KBM-7 (cell line): ENCODE measurements at places on chromosomes 13 and 19.

DNA sequence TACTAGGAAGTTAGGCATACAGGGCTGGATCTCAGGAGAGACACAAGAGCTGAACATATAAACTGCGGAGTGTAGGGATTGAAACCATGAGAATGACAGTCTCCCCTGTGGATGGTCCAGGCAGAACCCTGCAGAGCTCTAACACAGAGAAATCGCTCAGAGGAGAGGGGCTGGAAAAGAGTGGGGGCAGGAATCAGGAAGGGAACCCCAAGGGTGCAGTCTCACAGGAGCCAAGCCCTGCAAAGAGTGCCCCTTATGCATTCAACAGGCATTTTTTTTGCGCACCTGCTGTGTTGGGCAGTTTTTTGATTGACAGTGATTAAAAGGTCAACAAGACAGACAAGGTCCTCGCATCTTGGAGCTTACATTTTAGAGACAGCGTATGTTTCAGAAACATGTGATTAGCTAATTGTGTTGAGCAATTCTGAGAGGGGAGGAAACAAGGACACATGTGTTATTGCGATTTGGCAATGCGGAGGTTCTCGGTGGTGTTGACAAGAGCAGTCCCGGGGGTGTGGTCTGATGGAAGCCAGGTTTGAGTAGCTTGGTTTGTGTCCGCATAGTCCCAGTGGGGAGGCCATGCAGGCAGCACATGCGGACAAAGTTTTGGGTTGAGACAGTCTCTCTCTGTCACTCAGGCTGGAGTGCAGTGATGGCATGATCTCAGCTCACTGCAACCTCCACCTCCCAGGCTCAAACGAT, 182.6 kb upstream of the IRS2 start:
- no peak for DNase-seq

DNA sequence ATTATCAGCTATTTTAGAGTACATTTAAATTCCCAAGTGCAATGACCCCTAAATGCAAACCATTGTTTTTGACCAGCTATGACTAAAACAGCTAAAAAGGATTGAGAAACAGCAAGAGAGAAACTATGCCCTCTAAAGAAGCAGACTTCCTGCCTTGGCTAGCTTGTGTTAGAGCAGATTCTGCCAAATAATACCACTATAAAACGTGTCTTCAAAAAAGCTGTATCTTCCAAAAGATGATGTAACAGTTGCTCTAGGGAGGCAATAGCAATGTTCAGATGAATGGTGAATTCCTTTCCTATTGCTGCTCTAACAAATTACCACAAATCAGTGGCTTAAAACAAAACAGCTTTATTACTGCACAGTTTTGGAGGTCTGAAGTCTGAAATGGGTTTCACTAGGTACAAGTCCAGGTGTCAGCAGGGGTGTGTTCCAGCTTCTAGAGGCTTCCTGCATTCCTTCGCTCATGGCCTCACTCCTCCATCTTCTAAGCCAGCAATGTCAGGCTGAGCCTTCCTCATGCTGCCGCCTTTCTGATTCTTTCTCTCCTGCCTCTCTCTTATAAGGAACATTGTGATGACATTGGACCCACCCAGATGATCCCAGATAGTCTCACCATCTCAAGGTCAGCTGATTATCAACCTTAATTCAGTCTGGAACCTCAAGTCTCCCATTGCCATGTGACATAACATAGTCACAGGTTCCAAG, 84.5 kb downstream of the LRRC63 start:
- DNase-seq: no peak

- DNase-seq: no peak
These were observed 43.4 kb downstream of the EFNB2 start for GRCh38 chr13:106491928-106492587.

GRCh38 chr13:113432506-113433270, 20.6 kb downstream of the ADPRHL1 start:
- no peak for DNase-seq

GRCh38 chr19:48569814-48570213, 17.8 kb downstream of the SULT2B1 start:
- no peak for DNase-seq

GRCh38 chr19:50858886-50859285, 4.2 kb downstream of the KLK3 start:
- no peak for DNase-seq

DNA sequence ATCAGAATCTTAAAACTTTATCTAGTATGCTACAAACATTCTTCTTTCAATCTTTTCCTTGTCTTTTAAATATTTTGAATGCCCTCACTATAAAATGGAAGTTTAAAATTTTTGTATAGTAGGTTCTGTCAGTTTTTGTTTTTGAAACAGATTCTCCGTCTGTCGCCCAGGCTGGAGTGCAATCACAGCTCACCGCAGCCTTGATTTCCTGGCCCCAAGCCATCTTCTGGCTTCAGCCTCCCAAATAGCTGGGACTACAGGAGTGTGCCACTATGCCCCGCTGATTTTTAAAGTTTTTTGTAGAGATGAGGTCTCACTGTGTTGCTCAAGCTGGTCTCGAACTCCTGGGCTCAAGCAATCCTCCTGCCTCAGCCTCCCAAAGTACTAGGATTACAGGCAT, 20.7 kb downstream of the PHF11 start:
- no peak for DNase-seq

DNA sequence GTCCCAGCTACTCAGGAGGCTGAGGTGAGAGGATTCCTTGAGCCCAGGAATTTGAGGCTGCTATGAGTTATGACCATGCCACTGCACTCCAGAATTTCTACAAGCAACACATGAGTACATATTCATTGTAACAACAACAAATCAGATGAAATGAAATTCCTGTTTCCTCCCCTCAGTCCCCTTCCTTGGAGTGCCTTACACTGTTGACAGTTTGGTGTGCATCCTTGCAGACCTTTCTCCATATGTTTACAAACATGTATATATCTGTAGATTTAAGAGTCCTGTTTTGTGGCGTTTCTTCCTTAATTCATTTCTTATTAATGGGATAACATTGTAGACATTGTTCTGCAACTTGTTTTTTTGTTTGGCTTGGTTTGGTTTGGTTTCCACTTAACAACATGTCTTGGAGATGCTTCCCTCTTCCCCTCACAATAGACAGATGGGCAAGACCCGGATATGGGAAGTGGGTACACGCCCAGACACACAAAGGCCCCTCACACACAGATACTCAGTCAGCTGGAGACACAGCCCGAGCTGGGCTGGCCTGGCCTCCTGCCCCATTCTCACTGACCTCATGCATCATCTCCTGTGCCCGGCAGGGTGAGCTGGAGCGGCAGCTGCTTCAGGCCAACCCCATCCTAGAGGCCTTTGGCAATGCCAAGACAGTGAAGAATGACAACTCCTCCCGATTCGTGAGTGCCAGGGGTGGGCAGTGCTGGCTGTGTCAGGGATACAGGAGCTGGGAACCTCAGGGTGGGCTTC, 21.7 kb downstream of the MYH14 start:
- DNase-seq: no peak

DNA sequence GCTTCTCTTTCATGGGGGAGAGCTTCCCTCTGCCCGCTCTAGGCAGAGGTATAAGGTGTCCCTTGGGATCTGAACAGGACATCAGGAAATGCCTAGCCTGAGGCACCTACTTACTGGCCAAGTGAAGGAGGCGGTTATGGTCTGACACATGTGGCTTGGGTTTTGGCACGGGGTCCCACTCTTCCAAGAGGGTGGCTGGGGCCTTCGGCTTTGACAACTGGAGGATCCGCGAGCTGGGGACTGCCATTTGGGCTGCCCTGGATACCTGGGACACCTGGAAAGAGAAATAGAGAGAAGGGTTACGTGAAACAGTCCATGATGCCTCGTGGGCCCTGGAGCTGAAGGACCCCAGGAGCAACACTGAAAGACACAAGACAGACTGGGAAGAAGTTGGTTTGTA, 22.4 kb upstream of the MIER2 start:
- DNase-seq: no peak
